ENCODE measurements at places on chromosomes 7 and 10.

DNA sequence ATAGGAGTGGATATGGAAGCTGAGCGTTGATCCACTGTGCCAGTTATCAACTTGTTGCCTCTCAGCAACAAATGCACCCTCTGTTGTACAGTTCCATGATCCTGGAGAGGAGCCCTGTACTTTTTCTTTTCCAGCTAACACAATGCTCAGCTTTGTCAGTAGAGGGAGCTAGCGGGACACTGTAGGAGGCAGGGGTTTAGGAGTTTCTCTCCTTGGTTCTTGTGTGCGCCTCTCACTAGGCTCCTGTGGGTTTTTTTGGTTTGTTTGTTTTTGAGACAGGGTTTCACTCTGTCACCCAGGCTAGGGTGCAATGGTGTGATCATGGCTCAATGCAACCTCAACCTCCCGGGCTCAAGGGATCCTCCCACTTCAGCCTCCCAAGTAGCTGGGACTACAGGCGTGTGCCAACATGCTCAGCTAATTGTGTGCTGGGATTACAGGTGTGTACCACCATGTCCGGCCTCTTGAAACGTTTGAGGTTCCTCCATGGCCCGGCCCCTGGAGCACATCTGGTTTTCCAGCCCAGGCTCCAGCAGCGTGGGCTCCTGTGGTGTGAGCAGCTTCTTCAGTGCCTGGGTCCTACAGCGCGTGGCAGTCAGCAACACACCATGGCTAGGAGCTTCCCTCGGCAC is 12.0 kb upstream of the MARVELD1 start:
- DNase-seq: peak; percentile 68

DNA sequence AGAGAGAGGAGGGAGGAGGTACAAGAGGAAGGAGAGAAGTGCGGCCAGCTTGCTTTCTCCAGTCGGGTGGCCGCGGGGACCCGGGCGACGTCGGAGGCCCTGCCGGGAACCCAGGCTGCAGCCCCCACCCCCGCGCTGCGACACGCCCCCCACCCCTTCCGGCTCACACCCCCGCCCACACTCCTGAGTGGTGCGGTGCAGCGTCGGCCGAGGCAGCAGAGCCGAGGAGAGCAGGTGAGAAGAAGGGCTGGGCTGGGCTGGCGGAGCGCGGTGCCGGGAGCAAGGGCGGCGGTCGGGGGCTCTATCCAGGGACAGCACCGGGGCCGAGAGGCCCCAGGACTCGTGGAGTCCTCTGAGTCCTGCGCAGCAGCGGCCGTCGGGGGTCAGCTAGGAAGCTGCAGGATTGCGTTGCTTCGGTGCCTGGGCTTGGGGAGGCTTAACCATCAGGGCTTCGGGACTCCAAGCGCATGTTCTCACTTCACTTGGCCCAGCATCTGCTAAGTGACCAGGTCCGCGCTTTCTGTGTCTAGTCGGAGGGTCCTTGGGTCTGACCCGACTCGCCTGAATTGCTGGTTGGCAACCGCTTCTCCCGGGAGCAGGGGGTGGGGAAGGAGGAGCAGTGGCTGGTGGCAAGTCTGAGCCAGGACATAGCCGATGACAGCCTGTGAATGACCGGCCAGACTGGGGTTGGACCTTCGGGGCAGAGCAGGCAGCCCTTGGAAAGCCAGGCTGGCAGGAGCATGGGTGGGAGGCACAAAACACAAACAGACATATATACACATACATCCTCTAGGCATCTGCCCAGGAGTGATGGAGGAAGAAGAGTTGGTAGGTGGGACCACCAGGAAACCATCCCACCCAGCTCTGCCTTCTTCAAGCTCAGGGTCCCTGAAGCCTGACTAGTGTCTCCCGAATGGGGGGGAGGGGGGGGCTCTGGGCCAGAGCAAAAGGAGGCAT is 683 bp downstream of the CHAT start:
- DNase-seq: peak; percentile 55

- DNase-seq: no peak
These were observed 133.0 kb downstream of the FGFR2 start for GRCh38 chr10:121465215-121465614.

DNA sequence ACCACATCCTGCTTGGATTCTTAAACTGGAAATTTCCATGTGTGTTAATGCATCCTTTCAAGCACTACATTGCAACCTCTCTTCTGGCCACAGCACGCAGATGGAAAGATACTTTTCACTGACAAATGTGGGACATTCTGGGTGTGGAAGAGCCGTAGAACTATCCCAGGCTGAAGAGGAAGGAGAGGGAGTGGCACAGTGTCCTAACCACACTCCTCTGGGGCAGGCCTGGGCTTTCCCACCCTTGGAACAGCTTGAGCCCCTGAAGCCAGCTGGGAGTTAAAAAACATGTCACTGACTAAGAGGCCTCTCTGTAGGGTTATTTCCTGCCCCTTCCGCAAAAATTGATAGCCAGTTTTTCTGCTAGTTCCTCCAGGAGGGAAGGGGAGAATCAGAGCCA is 34.0 kb upstream of the DNMBP start:
- DNase-seq: no peak

GRCh38 chr7:91566402-91566732 is 302.1 kb downstream of the FZD1 start:
- DNase-seq: no peak

DNA sequence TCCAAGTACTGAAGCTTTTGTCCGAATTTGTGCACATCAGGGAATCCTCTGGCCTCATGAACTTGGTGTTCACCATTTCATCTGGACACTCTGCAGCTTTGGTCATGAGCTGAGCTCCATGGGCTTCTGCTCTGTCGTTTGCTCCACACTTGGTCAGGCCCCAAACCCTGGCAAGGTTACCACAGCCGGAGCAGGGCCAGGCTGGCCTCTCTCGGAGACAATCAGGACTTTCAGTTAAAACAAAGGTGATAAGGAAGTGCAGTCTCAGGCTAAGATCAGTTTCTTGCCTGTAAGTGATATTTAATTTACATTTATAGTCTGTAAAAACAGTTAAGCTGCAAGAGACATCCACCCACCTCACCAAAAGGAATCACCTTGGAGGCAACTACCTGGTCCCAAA is 558.9 kb downstream of the PARD3 start:
- DNase-seq: no peak

GRCh38 chr7:3235322-3235721 is 65.7 kb upstream of the SDK1 start:
- DNase-seq: no peak

DNA sequence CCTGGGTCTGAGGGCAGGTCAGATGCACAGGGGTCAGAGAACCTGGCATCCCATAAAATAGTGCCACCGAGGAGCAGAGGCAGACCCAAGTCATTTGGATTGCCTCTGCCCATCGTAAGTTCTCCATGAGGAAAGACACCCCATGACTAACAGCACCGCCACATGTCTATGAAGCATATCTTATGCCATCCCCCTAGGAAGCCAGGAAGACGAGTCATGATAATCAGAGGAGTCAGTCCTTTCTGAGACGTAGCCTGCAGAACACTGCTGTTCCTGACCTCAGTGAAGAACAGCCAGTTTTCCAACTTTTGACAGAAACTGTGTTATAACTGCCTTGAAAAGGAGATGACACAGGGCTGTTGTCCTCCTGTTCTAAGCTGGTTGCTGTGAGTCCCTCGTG is 51.2 kb downstream of the INSYN2A start:
- DNase-seq: no peak

DNA sequence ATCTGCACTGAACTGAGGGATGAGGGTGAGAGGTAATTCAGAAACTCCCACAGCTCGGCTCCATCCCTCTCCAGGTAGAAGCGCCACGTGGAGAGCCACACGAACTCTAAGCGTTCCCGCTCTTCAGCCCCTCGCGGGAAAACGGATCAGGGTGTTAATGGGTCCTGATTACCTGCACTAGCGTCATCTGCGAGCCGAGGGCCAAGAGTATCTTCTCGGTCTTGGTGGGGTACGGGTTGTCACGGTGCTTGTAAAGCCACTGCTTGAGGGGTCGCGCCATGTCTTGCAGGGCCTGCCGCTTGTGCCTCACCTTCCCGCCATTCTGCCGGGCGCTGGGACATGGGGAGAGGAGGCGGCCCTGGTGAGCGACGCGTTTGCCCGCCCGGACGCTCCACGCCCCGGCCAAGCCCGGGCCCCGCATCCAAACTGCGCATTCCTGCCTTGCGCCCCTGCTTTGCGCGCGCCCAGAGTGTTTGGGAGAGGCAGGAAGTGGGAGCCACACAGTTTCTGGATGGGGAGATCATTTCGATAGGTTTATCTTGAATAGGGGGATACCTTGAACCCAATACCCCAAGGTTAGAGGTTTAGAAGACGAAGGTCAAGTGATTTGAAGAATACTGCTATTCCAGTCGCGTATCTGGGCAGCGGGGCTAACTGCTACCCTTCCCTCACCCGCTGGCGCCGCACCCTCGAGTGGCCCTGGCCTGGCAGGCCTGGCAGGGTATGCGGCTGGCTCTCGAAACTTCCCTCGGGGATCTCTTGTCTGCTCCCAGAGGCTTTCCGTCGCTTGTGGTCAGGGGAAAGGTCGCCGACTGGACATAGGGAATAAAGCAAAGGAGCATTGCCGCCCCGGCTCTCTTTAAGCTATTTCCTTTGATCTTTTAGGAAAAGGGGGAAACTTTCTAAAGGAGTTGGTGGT is 4.2 kb downstream of the MKX start:
- no peak for DNase-seq

- DNase-seq: no peak
These were observed 146.2 kb upstream of the ASAH2 start for GRCh38 chr10:50397312-50398140.

- DNase-seq: no peak
These were observed 60.4 kb downstream of the INPP5F start for GRCh38 chr10:119786117-119786769.

DNA sequence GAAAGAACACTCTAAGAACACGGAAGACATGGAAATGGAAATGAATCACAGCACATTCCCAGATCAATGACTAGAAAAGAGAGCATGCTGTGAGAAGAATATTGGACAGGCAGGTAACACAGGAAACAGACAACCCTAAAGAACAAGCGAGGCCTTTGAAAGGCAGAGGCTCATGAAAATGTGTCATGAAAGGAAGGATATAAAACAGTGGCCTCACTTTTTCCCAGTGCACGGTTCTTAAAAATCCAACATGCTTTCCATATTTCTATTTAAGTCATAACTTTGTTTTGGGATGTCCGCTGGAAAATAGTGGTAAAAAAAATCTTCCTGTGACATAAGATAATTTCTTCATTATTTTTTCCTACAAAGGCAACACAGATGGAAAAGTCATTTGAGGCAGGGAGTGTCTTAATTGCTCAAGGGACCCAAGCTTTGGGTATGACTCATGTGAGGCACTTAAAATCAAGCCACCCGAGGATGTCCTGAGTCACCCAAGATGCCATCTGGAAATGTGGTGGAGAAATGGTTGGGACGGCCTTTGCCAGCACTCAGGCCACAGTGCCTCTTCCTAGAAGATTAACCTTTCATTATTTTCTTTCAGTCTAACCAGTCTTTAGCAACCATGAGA is 17.0 kb downstream of the ITIH5 start:
- no peak for DNase-seq

DNA sequence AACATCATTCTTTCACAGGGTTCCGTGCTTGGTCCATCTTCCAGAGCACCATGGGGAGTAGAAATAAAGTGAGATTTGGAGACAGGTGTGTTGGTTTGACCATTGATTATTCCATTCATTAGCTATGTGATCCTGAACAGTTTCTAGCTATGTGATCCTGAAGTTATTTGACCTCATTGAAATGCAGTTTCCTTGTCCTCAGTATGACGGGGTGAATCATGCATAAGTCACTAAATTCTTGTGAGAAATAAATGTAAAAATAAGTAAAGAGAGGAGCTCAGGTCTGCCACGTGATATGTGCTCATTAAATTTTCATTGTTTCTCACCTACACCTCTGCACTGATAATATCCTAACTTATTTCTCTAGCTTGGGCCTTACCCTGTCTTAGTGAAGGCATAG is 34.1 kb upstream of the LHFPL3 start:
- no peak for DNase-seq

- no peak for DNase-seq
These were observed 434.3 kb upstream of the SEMA3D start for GRCh38 chr7:85620936-85621685.

GRCh38 chr7:135930565-135931461 is 46.3 kb downstream of the MTPN start:
- DNase-seq: no peak

- no peak for DNase-seq
These were observed 224.9 kb downstream of the EXOC4 start for GRCh38 chr7:133477791-133478190.

DNA sequence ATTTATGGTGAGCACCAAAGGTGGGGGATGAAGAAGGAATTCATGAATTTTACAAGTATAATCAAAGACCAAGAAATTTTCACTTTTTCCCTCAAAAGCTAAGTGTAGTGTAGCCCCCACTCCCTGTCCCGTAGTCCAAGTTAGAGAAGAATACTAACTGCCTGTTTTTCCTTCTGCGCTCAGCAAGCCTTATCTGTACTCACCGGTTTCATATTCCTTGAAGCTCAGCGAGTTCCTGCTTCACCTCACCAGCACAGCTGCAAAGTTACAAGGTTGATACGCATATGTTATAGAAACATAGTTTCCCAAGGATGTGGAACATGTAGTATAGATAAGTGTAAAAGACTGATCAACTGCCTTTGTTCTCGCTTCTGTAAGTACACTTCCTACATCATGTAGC is 16.0 kb upstream of the ZNF33B start:
- DNase-seq: no peak

GRCh38 chr10:55024713-55025112 is 223.7 kb upstream of the PCDH15 start:
- no peak for DNase-seq

- DNase-seq: no peak
These were observed at the start of gene DLX6 for GRCh38 chr7:97005183-97006054. TSS of gene DLX6 (plus strand) at chr7:97005553. CDS start at chr7:97005978, 425 bp downstream.

DNA sequence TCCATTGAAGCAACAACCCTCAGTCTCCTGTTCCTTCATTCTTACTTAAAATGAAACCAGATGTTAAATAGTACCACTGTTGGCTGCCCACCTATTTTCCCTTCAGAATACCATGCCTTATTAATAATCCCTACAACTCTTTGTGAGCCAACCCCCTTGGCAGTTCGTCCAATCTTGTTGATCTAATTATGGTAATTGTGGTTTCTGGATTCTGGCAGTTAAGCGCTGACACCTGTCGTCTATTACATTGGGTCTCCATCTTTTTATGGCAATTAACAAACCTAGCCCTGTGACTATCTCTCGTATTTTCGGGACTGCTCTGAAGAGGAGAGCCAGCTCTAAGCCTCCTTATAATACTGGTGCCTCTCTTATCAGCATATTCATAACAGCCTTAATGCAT is 432.0 kb downstream of the ATRNL1 start:
- no peak for DNase-seq

DNA sequence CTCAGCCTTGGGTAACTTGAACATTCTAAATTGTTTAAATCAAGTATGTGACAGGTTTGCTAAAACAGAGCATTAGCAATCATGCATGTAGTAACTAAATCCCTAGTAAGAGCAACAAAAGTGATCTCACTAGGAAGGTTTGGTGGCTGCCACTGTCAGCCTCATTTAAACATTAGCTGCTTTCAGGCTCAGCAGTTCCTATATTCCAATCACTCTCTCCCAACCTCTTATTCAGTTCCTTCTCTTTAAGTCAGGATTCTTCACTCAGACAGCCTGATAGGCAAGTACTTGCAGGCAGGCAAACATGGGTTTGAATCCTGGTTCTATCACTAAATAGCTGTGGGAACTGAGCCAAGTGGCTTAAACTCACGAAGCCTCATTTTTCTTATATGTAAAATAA is 3.6 kb downstream of the CREB3L2 start:
- DNase-seq: no peak

All from activated effector memory CD4-positive, alpha-beta T cell treated with anti-CD3 and anti-CD28 coated beads, Interleukin-2, amount 50 U/mL, for 16 hours (primary cell).